ENCODE measurements at places on chromosomes 4 and X.

- no peak for DNase-seq
Observed at GRCh38 chr4:62627671-62628070, 1427.5 kb downstream of the ADGRL3 start.

DNA sequence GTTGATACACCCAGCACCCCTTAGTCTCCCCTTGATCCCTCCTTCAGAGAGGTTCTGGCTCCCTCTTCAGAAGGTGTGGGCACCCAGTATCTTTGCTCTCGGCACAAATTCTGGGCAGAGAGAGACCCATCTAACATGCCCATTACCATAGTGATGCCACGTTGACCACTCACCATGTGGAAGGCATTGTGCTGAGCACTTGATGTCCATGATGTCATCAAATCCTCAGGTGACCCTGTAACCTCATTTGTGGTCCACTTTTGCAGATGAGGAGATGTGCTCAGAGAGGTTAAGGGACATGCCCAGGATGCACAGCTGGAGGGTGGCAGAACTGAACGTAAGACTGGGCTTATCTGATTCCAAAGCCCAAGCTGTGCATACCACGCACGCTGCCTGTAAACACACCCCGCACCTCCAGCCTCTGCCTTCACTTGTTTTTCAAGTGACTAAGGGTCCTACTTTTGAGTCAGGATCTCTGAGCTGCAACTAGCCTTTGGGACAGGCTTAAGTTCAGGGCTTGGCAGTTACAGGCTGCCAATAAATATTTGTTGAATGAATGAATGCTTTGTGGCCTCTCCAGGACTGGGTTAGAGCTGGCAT, 55.2 kb downstream of the HTRA3 start:
- no peak for DNase-seq

DNA sequence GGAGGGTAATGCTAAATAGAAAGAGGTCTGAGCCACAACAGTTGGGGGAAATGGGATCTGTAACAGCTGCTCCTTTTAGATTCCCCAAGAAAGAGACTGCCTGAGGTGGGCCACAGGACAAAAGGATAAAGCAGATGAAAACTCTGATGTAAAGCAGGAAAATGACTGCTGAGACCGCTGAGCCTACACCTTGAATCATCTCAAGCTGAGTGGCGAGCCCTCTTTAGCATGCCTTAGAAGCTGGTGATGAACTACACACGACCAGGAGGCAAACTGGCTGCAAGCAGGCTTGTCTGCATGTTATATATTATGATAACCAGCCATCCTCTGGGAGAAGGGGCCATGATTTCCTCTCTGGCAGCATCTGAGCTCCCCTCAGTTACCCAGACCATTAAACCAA, 88.4 kb downstream of the TTC29 start:
- DNase-seq, result no peak

GRCh38 chrX:154441984-154442707, 1.8 kb upstream of the FAM50A start:
- DNase-seq, result no peak

GRCh38 chr4:173879509-173879908, 349.5 kb upstream of the HAND2 start:
- DNase-seq, result no peak

- no peak for DNase-seq
Observed at GRCh38 chr4:38500433-38500832, 163.6 kb upstream of the KLF3 start.

GRCh38 chrX:105463473-105463872, 243.0 kb upstream of the TEX13A start:
- DNase-seq, result no peak

DNA sequence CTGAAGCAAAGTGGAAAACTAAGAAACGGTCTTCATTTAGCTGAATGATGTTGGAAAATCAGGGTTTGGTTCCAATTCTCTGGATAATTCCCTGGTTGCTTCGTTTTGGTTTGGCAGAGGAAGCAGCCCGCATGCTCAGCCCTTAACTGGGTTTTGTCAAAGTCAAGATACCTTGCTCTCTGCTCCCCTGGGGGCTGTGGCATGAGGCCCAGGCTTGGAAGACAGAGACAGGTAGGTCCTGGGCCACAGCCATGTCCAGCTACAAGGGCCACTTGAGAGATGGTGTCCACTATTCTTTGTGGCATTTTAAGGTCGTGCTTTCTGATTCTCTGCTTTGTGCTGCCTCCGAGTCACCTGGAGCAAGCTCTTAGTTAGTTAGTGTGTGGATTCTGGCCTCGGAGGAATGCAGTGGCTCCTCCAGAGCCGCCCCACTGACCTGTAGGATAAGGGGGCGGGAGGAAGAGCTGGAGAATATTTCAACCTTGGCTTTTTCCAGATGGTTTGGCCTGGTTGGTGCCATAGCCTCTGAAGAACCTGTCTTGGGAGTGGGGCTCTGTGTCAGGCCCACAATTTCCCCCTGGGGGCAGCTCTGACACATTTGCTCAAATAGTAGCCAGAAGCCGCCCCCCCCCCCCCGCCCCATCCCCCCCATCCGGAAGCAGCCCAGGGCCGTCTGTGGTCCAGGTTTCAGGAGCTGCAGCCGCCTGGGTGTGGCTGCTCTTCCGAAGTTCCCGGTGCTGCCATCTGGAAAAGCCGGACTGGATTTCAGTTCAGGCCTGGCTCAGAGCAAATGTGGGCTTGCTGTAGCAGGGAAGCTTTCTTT, 147.1 kb downstream of the NHS start:
- peak; percentile 4 for DNase-seq

DNA sequence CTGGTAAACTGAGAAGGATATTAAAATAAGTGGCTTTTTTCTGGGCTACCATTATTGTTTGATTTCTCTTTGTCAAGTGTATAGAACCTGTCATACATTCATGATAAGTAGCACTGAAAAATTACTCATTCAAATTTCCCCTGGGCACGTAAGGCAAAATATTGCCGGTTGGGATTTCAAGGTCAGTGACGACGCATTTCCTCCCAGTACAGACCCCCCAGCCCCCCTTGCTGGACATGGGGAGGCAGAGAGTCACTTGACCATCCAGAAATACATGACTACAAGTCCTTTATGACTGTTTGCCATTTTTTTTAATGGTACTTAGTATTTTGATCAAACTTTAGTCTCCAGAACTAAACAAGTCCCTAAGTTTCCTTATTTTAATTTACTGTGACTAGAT, 6.8 kb upstream of the MND1 start:
- DNase-seq, result no peak

DNA sequence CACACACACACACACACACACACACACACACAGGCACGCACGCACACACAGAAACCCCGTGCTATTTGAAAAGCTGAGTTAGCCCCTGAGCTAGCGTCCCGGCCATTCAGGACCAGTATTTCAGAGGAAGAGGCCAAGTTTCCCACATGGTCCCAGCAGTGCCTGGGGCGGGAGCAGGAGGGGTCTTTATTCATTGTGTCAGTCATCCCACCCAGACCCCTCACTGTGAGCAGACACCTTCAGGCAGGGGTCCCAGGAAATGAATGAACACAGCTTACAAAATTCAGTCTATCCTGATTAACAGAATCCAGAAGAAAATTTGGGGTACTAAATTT, 58.1 kb downstream of the ZFYVE28 start:
- DNase-seq, result no peak

- DNase-seq, result no peak
Observed at GRCh38 chrX:20481632-20482031, 214.9 kb upstream of the RPS6KA3 start.

GRCh38 chr4:140637836-140638235, 69.1 kb upstream of the UCP1 start:
- peak; percentile 46 for DNase-seq

All from cerebellar cortex (tissue), 1 donor.